Fibroblast of skin of right biceps (primary cell): ENCODE measurements at places on chromosomes 16 and 17.

- DNase-seq = peak; percentile 22
Measured at GRCh38 chr16:53566552-53567245, 63.7 kb upstream of the AKTIP start.

DNA sequence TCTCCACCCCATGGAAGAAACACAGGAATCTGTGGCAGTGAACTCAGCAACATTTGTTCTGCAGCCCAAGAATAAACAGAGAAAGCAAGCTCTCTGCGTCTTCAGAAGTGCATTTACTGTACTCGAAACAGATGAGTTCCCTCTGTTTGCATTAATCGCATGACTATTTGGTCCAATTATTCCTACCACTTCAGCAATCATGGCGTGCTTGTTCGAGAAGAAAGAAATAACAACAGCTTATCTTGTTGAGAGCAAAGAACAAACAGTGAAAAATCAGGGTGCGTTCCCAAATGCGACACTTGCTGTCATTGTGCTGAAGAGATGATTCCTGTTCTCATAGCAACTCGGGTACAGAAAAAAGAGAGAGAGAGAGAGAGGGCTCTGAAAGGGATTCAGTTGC is 445.3 kb upstream of the MAF start:
- no peak for DNase-seq

- DNase-seq = no peak
Measured at GRCh38 chr17:80884811-80885210, 106.8 kb upstream of the CHMP6 start.

DNA sequence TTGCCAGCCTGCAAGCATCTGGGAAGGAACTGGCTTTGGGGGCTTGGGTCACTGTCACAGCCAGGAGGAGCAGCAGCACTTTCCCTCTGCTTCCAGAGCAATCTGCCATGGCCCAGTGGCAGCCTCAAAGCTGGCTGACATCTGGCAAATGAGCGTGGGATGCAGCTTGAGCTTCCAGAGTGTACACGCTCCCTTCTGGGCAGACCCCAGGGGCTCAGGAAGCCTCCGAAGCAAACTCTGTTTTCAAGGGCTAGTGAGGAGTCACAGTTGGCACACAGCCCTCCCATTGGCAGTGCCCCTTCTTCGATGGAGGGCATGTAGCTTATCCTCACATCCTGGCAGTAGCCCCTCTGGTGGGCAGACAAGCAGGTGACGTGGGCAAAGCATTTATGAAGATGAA is 249.6 kb downstream of the ENGASE start:
- no peak for DNase-seq

- peak; percentile 25 for DNase-seq
Measured at GRCh38 chr17:17568772-17569195, 22.7 kb downstream of the PEMT start.
